ENCODE measurements at places on chromosomes 2 and 18.

- DNase-seq = no peak
Observed at GRCh38 chr2:74414441-74414840, 7.0 kb downstream of the C2orf81 start.

- DNase-seq = no peak
Observed at GRCh38 chr2:34738691-34739090, 1139.6 kb upstream of the FAM98A start.

- DNase-seq = no peak
Observed at GRCh38 chr18:67977067-67977616, 460.6 kb upstream of the DSEL start.

GRCh38 chr2:222938327-222938726, 77.5 kb downstream of the ACSL3 start:
- no peak for DNase-seq

DNA sequence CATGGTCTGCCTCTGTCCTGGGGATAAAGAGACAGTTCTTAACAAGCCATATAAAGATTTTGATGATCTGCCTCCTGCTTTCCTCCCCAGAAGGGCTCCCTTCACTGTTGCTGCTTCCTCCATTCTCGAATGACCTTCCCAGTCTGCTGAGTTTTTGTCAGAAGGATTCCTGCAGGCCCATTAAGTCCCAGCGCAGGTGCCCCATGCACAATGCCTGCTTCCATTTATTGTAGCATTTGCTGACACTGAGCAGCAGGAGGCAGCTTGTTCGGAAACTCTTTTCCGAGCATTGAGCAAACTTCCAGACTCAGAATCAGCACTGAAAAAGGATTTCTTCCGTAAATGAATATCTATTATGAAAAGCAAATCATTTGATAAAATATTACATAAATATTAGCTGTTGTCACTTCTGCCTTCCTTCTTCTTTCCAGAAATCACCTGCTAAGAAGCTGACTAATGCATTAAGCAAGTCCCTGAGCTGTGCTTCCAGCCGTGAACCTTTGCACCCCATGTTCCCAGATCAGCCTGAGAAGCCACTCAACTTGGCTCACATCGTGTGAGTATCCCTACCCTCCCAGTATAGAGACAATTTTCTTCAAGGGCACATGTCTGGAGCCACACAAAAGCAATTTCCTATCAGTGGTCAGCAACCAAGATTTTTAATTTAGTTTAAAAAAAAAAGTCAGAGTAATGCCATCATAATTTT, 110.4 kb downstream of the DTNA start:
- no peak for DNase-seq

- DNase-seq = no peak
Observed at GRCh38 chr2:141329964-141330363, 800.9 kb downstream of the LRP1B start.

DNA sequence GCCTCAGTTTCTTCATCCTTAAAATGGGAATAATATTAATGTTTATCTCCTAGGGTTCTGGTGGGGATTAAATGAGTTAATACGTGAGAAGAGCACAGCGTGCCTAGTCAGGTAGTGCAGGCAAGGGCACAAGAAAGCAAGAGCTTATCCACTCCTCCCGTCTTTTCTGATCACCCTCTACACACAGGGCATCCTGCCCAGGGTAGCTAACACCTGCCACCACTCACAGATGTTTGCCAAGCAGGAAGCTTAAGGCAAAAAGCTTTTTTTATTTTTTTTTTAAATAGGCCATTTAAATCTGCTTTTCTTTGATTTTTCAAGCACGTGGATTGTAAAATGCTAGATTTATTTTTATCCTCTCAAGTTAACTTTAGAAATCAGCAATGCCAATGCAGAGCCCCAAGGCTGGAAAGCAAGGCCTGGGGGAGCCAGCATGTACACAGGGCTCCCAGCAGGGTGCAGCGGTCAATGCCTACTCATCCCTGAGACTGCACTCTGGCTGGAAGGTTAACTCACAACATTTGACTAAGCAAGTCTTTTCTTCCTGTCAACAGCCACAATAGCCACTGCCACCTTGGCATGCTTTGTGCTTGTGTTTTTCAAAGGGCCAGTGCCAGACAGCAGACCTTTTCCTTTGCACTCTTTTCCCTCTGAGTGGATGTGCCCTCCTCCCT, 86.5 kb upstream of the ACAA2 start:
- DNase-seq = no peak
